ENCODE measurements at places on chromosomes 7 and 10. TPM values are rescaled to one million over a fixed set of nuclear protein-coding genes. Genes with fewer than 3 reads are reported as not detected.
A peak's percentile ranks its signal among the peaks of the same experiment; 100 is the strongest.

DNA sequence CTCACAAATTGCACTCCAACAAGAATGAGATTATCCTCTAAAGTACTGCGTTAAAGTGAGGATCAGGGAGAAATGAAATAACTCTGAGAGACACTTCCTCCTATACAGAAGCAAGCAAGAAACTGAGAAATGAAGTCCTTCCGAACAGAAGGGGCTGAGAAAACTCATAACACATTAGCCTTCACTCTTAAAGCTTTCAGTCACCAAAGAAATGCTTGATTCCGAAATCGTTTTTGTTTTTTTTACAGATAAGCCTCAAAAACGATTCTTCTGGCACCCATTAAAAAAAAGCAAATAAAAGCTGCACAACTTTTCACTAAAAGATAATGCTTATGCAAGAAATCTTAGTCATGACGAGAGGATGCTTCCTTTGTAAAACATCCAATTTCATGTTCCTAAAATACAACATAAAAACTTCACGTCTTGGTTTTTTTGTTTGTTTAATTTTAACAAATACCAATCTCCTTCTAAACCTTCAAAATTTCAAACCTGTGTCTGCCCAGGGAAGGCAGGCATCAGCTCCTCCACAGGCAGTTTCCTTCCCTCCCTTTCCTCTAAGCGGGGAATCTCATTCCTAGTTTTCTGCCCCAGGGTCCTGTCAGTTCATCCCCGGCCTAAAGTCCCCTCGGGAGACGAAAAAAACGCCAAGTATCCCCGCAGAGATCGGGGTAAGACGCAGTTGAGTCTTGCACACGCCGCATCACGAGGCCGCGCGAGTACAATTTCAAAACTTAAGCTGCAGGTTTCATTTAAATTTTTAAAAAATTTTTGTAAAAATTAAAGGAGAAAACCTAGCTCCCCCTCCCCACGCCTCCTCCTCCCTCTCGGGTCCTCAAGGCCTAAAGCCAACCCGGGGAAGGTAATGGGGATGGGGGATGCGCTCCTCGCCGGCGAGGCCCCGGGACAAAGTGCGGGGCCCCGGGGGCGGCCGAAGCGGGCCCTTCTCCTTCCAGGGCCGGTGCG, 1.1 kb downstream of the BAZ1B start:
- peaks cover 37% of the 10 kb centered on the region for H3K36me3 ChIP-seq
- peaks cover 17% of the 10 kb centered on the region for H3K4me1 ChIP-seq
- DNase-seq: peak; percentile 16
- H3K4me3 ChIP-seq: peak overlapping the region; percentile 91

DNA sequence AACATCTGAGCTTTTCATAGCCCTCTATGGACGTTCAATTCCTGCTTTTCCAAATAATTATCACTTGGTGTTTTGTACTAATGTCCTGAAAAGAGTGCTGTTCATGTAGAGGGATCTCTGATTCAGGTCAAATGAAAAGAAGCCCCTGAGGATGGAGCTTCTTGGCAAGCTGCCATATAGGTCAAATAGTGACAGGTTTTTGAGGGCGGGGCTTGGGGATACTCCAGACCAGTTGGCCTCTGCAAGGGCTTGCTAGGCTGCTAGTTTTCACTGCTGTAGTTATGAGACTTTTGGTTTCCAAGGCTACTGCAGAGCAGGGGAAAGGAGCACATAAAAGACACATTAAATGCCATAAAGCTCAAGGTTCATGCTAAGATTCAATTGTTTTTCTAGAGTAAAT, 257.2 kb upstream of the CACNA2D1 start:
- no peaks in the 10 kb centered on the region for H3K36me3 ChIP-seq
- no peak overlapping the region for H3K4me3 ChIP-seq
- DNase-seq: no peak
- no peak overlapping the region for H3K27ac ChIP-seq

DNA sequence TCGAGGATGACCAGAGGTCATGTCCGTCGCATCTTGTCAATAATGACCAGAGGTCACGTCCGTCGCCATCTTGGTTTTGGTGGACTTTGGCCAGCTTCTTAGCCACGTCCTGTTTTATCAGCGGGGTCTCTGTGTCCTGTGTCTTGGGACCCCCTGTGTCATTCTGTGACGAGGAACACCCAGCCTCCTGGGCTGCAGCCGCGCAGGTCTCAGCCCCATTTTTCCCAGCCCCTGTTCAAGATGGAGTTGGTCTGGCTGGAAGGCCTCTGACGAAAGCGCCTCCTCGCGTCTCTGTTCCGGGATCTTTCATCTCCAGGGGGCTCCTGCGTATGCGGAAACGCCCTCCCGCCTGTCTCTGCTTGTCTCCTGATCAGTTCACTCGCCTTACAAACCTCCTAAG, 134.2 kb downstream of the ELFN1 start:
- no peak for DNase-seq
- H3K4me3 ChIP-seq: no peak overlapping the region
- H3K27ac ChIP-seq: no peak overlapping the region
- H3K36me3 ChIP-seq: no peaks in the 10 kb centered on the region

- no peak overlapping the region for H3K4me3 ChIP-seq
- DNase-seq: peak; percentile 20
- H3K27me3 ChIP-seq: no peaks in the 10 kb centered on the region
- H3K4me1 ChIP-seq: no peaks in the 10 kb centered on the region
- H3K27ac ChIP-seq: no peak overlapping the region
Measured at GRCh38 chr7:49635800-49636199, 137.6 kb upstream of the VWC2 start.

GRCh38 chr10:35783305-35783838, 141.3 kb upstream of the FZD8 start:
- H3K27me3 ChIP-seq: no peaks in the 10 kb centered on the region
- peak overlapping the region; percentile 30 for H3K4me3 ChIP-seq
- peak overlapping the region; percentile 7 for H3K27ac ChIP-seq
- peaks cover 34% of the 10 kb centered on the region for H3K4me1 ChIP-seq
- H3K36me3 ChIP-seq: no peaks in the 10 kb centered on the region
- DNase-seq: peak; percentile 44

DNA sequence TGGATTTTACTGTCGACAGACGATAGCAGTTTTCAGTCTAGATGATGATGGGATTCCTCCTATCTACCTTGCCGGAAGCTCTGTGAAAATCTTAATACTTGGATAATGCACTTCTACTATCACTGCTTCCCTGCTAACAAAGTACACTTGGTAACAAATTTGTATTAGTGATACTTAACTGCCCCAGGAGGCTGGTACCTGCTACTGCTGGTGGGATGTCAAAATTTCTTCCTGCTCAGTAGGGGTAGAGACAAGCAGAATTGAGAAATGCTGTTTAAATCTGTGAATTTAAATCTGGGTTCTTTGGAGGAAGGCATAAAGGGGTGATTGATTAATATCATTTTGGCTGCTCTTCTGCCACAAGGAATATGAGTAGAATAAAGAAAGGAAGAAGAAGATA, 99.8 kb upstream of the STRIP2 start:
- no peaks in the 10 kb centered on the region for H3K36me3 ChIP-seq
- H3K4me3 ChIP-seq: no peak overlapping the region
- no peaks in the 10 kb centered on the region for H3K27me3 ChIP-seq
- H3K4me1 ChIP-seq: peaks cover 7% of the 10 kb centered on the region
- no peak for DNase-seq

DNA sequence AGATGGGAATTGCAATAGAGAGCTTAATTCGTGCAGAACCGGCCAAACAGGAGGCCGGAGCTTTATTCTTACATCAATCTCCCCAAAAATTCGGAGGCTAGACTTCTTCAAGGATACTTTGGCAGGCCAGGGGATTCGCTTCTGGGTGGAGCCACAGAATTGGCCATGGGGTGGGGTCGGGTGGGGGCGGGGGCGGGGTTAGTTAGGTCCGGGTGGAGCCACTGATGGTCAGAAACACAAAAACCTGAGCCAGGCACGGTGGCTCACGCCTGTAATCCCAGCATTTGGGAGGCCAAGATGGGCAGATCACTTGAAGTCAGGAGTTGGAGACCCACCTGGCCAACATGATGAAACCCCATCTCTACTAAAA, 87.5 kb downstream of the SEPTIN14 start:
- H3K27me3 ChIP-seq: no peaks in the 10 kb centered on the region
- H3K36me3 ChIP-seq: no peaks in the 10 kb centered on the region
- no peaks in the 10 kb centered on the region for H3K4me1 ChIP-seq

GRCh38 chr10:45471531-45472310, 97.7 kb downstream of the ALOX5 start:
- no peak overlapping the region for H3K27ac ChIP-seq
- no peak for DNase-seq
- H3K36me3 ChIP-seq: peaks cover 14% of the 10 kb centered on the region
- H3K4me3 ChIP-seq: no peak overlapping the region
- H3K27me3 ChIP-seq: no peaks in the 10 kb centered on the region

GRCh38 chr7:57177856-57178767, 45.9 kb upstream of the ZNF479 start:
- no peaks in the 10 kb centered on the region for H3K36me3 ChIP-seq
- H3K4me1 ChIP-seq: no peaks in the 10 kb centered on the region
- no peaks in the 10 kb centered on the region for H3K27me3 ChIP-seq

GRCh38 chr7:151133986-151134742, 33.3 kb downstream of the GBX1 start:
- DNase-seq: no peak
- H3K4me1 ChIP-seq: no peaks in the 10 kb centered on the region
- no peak overlapping the region for H3K27ac ChIP-seq
- H3K27me3 ChIP-seq: no peaks in the 10 kb centered on the region
- H3K4me3 ChIP-seq: no peak overlapping the region

Gene GFRA1
- not detected for total RNA-seq

Gene AKR1D1
- not detected for total RNA-seq

Gene ASL
- 56.5 TPM for total RNA-seq

Gene OR9A2
- not detected for total RNA-seq

Measured in MCF 10A (cell line).